ENCODE measurements at places on chromosomes 5 and 9. TPM values are rescaled to one million over a fixed set of nuclear protein-coding genes. Genes with fewer than 3 reads are reported as not detected.

DNA sequence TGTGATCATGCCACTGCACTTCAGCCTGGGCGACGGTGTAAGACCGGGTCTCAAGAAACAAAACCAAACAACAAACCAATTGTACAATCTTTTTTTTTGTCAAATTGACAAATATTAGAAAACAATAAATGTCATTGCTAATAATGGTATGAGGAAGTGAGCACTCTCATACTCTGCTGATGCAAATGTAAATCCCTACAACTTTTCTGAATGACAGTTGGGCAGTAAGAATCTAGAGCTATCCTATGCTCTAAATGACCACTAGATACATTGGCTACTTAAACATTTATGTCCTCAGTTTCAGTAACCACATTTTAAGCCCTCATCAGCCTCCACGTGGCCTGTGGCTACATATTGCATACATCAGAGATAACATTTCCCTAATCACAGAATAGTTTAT is 256.2 kb downstream of the FER start:
- no peak for DNase-seq

- DNase-seq: no peak
Observed at GRCh38 chr5:6585939-6586646, 46.8 kb downstream of the NSUN2 start.

GRCh38 chr5:79513308-79513703 is 628 bp downstream of the HOMER1 start:
- DNase-seq: no peak

- no peak for DNase-seq
Observed at GRCh38 chr5:95390812-95391492, at the start of gene FAM81B. TSS of gene FAM81B (plus strand) at chr5:95391366. CDS start at chr5:95391390, 24 bp downstream.

DNA sequence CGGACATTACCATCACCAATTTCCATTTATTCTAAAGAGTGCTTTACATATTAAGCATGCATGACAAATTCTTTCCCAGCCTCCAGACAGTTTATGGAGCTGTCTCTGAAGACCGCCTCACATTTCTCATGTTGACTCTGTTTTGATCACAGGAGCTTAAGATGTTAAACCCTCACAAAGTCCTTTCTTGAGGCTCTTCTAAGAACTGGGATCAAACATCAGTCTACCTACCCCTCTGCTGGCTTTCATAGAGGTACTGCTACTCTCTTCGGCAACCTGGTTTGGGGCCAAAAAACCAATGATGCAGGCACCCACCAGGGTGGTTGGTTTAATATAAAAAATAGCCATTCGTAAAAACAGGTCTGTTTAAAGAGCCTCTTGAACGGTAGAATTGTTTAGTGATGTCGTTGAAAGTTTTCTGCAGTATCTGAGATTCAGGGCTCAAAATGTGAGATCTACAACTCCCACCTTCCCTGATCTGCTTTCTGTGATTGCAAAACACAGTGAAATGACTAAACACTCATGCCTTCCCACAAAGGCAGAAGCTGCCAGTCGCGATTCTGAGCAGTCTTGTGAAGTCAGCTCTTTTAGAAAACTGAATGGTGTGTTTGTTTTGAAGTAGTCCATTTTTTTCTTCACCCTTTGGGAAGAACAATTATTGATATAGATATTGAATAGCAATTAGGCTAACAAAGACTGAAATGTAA is 3.5 kb downstream of the RXFP3 start:
- no peak for DNase-seq

GRCh38 chr9:1034271-1034670 is 15.9 kb upstream of the DMRT2 start:
- DNase-seq: no peak

DNA sequence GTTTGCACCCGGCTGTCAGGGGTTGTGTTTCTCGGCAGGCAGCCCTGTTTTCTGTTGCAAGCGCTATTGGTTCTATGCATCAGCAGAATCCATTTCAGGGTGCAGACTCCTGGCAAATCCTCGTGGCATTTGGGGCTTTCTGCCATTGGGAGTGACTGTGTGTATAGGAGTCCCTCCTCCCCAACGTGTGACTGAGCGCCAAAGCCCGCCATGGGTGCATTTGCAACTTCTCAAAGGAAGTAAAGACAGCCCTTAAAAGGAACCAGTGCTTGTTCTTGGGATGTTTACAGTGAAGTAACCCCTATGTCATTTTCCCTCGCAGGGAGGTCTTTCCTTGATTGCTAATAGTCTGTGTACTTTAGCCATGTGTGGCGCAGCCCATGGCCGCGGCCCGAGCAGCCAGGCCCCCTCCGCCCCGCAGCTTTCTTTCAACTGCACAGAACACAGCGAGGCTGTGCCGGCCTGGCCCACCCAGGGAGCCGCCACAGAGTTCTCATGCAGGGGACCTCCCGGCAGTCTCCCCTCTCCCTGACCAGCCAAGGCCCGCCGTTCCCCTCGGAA is 175.6 kb downstream of the HSD17B3 start:
- DNase-seq: no peak

GRCh38 chr9:81585191-81585763 is 104.1 kb downstream of the TLE1 start:
- DNase-seq: no peak

DNA sequence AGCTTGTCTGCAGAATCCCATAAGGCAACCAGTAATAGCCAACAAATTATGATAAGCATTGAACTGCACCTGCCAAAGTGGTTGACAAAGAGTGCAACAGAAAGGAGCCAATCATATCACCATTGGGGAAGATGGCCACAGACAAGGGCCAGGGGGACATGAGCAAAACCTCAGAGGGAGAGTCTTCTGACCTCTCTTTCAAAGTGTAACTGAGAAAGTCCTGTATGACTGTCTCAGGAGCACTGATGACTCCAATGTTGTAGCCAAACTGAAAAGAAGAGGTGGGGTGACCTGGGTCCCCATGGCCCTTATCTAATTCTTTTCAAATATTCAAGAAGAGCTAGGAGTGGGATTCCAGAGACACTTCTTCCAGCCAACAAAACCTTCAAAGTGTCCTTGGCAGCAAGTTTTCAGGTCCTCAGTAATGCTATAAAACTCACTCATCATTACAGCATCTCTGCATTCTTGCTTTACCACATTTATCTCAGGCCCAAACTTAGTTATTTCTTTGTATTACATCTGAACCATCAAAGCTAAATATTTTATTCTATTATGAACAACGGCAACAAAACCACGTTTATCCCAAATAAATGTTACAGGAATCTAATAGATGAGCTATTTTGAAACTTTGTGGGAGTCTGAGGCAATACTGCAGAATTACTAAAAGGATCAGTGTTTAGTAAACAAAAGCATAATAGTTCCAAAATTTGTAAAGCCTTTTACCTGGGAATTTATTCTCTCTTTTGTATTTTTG is 24.4 kb downstream of the FBLL1 start:
- no peak for DNase-seq

- DNase-seq: no peak
Observed at GRCh38 chr5:76717222-76718083, 1.5 kb downstream of the F2R start.

GRCh38 chr5:151886546-151887275 is 37.9 kb downstream of the GLRA1 start:
- DNase-seq: no peak

GRCh38 chr5:17443333-17444130 is 54.5 kb upstream of the TAF11L2 start:
- no peak for DNase-seq

- no peak for DNase-seq
Observed at GRCh38 chr9:116516456-116516855, 170.6 kb upstream of the TRIM32 start.

DNA sequence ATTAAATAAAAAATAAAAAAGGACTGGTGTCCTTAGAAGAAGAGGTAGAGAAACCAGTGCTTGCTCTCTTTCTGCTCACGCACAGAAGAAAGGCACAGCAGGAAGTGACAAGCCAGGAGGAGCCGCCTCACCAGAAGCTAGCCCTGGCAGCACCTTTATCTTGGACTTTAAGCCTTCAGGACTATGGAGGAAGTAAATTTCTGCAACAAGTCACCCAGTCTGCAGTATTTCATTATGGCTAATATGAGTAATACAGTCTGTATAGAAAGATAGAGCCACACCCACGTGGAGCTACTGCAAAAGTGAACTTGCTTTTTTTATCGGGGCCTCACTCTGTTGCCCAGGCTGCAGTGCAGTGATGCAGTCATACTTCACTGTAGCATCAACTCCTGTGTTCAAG is 68.4 kb downstream of the PDZD2 start:
- no peak for DNase-seq

DNA sequence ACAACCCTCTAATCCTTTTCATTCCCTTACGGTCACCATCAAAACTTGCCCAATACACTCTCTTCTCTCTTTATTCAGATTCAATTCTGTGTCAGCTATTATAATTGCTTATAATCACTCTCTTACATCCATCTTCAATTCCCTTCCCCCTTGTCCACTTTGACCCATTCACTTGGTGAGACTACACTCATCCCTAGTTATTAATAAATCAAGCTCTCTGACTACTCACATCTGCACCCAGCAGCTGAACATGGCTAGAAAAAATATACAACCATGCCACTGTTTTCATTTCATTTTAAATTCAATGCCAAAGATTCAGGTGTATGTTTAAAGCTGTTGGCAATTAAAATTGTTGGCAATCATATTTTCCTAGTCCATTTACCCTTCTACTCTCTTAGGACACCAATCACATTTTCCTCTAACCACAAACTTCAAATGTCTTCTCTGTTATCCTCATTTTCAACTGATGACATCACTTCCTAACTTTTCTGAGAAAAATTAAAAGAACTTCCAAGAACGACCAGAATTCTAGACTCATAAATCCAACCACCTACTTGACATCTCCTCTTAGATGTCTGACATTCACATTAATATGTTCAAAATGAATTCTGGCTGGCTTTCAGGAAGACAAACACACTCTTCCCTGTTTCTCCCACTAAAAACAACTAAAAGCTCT is 5.5 kb downstream of the C5orf15 start:
- DNase-seq: no peak

DNA sequence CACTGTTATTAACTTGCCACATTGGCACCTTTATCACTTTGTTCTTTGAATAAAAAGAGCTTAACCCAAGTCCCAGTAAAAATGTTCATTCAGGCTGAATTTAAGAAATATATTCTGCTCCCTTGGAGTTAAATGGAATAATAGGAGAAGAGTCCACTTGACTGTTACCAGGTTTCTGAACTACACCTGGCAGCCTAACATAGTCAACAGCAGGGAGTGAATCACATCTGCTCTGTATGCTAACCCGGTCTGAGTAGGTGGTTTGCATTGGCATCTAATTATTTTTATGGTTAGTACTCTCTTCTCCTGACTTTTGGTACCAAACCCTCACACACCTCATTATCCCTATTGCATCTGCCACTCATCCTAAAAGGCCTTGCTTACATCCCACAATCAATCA is 86.7 kb downstream of the STK32A start:
- DNase-seq: no peak

DNA sequence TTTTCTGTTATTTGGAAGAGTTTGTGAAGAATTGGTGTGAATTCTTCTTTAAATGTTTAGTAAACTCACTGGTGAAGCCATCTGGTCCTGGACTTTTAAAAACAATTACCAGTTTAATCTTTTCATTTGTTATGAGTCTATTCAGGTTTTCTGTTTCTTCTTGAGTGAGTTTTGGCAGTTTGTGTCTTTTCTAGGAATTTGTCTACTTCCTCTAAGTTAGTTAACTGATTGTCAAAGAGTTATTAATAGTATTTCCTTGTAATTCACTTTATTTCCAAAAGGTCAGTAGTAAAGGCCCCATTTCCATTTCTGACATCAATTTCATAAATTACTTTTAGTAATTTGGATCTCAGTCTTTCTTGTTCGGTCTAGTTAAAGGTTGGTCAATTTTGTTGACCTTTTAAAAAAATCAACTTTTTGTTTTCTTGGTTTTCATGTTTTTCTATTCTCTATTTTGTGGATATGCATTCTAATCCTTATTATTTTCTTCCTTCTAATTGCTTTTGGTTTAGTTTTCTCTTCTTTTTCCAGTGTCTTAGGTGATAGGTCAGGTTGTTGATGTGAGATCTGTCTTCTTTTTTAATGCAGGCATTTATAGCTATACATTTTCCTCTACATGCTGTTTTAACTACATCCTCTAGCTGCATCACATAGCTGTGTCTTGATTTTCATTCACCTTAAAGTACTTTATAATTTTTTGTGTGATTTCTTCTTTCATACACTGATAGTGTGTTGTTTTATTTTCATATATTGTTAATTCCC is 7.3 kb upstream of the SMIM3 start:
- DNase-seq: no peak

- no peak for DNase-seq
Observed at GRCh38 chr9:93576258-93577077, at the start of gene PHF2. TSS of gene PHF2 (plus strand) at chr9:93576584. CDS start at chr9:93576774, 190 bp downstream.

- no peak for DNase-seq
Observed at GRCh38 chr5:56037531-56038010, 42.8 kb upstream of the IL6ST start.

DNA sequence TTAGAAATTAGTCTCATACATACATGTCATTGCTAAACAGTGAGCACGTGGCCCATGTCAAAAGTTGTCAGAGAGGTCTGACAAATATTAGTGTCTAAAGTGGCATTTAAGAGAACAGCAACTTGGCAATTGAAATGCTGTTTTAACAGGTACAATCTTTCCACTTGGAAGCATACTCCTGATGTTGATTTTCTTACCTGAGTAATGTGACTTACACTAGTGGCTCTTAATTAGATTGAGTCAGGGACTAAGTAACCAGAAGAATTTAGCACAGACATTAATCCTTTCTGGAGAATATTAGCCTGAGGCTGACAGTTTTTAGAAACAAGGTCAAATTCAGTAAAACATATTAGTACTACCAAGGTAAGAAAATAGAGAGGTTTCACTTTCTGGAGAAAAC is 357.0 kb upstream of the ZNF608 start:
- DNase-seq: no peak

DNA sequence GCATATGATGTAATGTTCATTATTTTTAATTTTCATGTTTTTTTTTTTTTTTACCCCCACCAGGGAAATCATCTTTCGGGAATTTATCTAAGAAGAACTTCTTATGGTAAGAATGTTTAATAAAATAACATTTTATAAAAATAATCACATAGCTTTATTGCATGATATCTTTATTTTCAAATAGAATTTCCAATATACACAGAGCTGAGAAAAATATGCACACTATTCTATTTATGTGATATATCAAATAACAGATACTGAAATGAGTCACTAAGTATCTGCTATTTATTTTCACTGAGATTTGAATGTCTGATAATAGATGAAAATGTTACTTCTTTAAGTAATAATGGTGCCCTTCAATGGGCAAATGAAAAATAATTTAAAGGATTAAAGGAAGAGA is 1217.3 kb downstream of the MAT2B start:
- no peak for DNase-seq

HRCT1 gene
- polyA plus RNA-seq: not detected

HK3 gene
- polyA plus RNA-seq: not detected

NACC2 gene
- polyA plus RNA-seq: 2.1 TPM

ADGRV1 gene
- polyA plus RNA-seq: 0.32 TPM

TXNDC8 gene
- not detected for polyA plus RNA-seq

IL33 gene
- polyA plus RNA-seq: not detected

SLC36A3 gene
- not detected for polyA plus RNA-seq

CDKN2B-AS1 gene
- 0.88 TPM for polyA plus RNA-seq

ANKRD31 gene
- polyA plus RNA-seq: not detected

SLC6A18 gene
- not detected for polyA plus RNA-seq
